Cardiac ventricle fibroblast (primary cell): ENCODE measurements at places on chromosomes 12 and 14. TPM values are rescaled to one million over a fixed set of nuclear protein-coding genes. Genes with fewer than 3 reads are reported as not detected.

ARG2 gene
- 2.0 and 5.9 TPM in 2 replicates for total RNA-seq

NELL2 gene
- total RNA-seq, result 0.49 TPM in 1 of 2 replicates, not detected in the other

TDRD9 gene
- 0.31 and 1.2 TPM in 2 replicates for total RNA-seq

CLMN gene
- total RNA-seq, result 1.6 and 5.1 TPM in 2 replicates

PTPRQ gene
- 0.06 and 0.10 TPM in 2 replicates for total RNA-seq

PPP1R1A gene
- 0.37 and 0.54 TPM in 2 replicates for total RNA-seq

SERPINA3 gene
- 731 and 793 TPM in 2 replicates for total RNA-seq

P2RX2 gene
- not detected in 2 replicates for total RNA-seq

DPF3 gene
- 0.19 and 0.29 TPM in 2 replicates for total RNA-seq

GDF3 gene
- not detected in 2 replicates for total RNA-seq

TGFB3 gene
- 26.2 and 26.8 TPM in 2 replicates for total RNA-seq

LHX5 gene
- total RNA-seq, result not detected in 2 replicates

KICS2 gene
- 6.3 and 7.1 TPM in 2 replicates for total RNA-seq

OR4E2 gene
- total RNA-seq, result not detected in 2 replicates

NRIP2 gene
- total RNA-seq, result 0.56 and 3.7 TPM in 2 replicates

IL26 gene
- not detected in 2 replicates for total RNA-seq

NINJ2 gene
- total RNA-seq, result 0.20 TPM in 1 of 2 replicates, not detected in the other

GNB3 gene
- 0.20 and 2.4 TPM in 2 replicates for total RNA-seq

CEP83 gene
- total RNA-seq, result 5.7 and 10.2 TPM in 2 replicates

GLIPR1L1 gene
- not detected in 2 replicates for total RNA-seq

STYX gene
- 14.4 and 16.7 TPM in 2 replicates for total RNA-seq

GPR65 gene
- 0.06 and 0.10 TPM in 2 replicates for total RNA-seq

SDR9C7 gene
- not detected in 2 replicates for total RNA-seq

SLC22A17 gene
- 26.1 and 33.0 TPM in 2 replicates for total RNA-seq

FOS gene
- 192 and 244 TPM in 2 replicates for total RNA-seq

ETFBKMT gene
- 2.6 and 4.1 TPM in 2 replicates for total RNA-seq

CABP1 gene
- total RNA-seq, result 0.44 TPM in 1 of 2 replicates, not detected in the other

TRPV4 gene
- total RNA-seq, result 2.6 TPM in 2 replicates

PPFIBP1 gene
- 65.4 and 72.3 TPM in 2 replicates for total RNA-seq

LRRIQ1 gene
- total RNA-seq, result not detected in 2 replicates

NTS gene
- total RNA-seq, result not detected in 2 replicates

ST8SIA1 gene
- total RNA-seq, result 4.0 and 5.2 TPM in 2 replicates

OR6C2 gene
- total RNA-seq, result not detected in 2 replicates

ASPG gene
- not detected in 2 replicates for total RNA-seq

GPR68 gene
- total RNA-seq, result 1.1 TPM in 2 replicates

ACRBP gene
- total RNA-seq, result 0.10 and 0.31 TPM in 2 replicates

KRT83 gene
- not detected in 2 replicates for total RNA-seq
